ENCODE measurements at places on chromosomes 3 and 15. TPM values are rescaled to one million over a fixed set of nuclear protein-coding genes. Genes with fewer than 3 reads are reported as not detected.

The ARGFX gene
- not detected for total RNA-seq

The FAM107A gene
- not detected for total RNA-seq

The TMEM40 gene
- total RNA-seq: 58.4 TPM

The GHSR gene
- not detected for total RNA-seq

The DPPA2 gene
- not detected for total RNA-seq

The SLC15A2 gene
- total RNA-seq: 0.79 TPM

All from MCF 10A (cell line).